ENCODE measurements at places on chromosomes 16 and 17.

DNA sequence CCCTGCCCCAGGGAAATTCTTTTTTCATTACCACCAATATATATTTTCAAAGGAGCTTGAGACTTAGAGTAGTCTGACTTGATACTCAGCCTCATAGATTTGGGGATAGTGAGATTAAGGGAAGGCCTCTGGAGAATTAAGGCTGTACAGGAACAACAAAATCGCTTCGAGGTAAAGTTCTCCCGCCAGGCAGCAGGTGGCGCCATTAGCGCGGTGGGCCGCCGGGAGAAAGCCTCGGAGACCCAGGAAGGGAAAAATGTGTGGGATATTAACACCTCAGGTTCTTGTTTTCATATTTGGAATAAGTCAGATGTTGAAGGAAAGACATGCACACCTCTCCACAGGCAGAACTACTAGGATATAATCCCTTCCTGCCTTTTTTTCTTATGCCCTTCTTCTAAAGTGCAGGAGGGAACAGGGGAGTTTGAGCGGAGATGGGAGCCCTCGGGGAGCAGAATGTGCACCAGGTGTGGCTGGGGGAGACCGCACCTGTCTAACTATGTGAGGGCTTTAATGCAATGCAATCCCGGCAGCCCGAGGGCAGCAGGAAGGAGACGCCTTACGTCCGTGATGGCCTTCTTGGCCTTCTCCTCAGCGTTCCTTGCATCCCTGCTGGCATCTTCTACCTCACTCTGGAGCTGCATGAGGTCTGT, 25.9 kb downstream of the MYH3 start:
- no peak for DNase-seq

GRCh38 chr17:42521036-42521435, 15.0 kb upstream of the NAGLU start:
- no peak for DNase-seq

GRCh38 chr16:81436386-81436785, 8.2 kb upstream of the CMIP start:
- no peak for DNase-seq

DNA sequence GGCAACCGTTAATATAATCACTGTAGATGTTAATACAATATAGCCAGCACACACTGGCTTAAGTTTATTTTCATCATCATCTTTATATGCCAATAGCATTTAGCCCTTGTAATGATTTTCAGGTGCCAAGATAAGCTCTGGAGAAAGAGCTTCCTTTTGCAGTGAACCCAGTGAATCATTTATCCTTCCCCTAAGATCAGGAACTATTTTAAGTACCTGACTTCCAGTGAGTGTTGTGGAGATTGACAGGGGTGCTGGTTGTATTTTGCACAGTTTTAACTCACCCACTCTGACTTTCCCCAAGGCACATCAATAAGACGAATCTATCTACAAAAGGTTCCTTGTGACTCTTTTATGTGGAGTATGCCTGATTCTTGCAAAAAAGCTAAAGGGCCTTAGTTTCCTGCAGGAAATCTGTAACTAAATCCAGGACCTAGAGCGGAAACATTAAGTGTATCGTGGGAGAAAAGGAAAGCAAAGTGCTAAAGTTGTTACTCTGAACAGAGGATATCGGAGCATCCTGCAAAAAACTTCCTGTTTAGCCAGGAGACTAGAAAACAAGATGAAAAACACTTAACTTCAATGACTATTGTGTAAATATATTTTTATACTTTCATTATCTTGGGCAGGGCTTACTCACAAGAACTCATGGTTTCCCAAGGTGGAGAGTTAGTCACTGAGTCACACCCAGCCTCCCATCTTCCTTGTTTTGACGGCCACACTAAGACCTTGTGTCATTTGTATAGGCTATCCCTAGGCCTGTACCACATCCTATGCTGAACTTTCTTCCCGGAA, 183.6 kb downstream of the MAP2K6 start:
- no peak for DNase-seq

DNA sequence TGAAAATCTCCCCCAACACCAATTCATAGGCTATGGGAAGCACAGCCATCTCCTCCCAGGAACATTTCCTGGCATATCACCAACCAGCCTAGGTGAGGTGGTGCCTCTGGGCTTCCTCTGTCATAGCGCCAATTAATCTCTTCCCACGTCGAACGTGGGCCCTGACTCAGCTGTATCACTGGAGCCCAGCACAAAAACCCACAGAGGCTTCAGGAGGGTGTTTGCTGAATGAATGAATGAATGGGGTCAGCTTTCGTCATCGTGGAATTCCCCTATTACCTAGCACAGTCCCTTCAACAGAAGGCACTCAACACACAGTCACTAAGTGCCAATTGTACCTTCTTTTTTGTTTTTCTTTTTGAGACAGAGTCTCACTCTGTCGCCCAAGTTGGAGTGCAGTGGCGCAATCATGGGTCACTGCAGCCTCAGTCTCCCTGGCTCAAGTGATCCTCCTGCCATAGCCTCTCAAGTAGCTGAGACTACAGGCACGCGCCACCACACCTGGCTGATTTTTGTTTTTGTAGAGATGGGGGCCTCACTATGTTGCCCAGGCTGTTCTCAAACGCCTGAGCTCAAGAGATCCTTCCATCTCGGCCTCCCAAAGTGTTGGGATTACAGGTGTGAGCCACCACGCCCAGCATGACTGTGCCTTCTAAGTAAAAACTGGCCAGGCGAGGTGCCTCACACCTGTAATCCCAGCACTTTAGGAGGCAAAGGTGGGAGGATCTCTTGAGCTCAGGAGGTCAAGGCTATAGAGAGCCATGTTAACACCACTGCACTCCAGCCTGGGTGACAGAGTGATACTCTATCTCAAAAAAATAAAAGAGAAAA, 4.1 kb downstream of the ZNF688 start:
- no peak for DNase-seq

GRCh38 chr17:74960570-74961342, 11.8 kb downstream of the HID1 start:
- DNase-seq: no peak

GRCh38 chr16:617855-618254, 12.9 kb upstream of the WFIKKN1 start:
- no peak for DNase-seq

GRCh38 chr17:17033466-17033865, 8.8 kb upstream of the MPRIP start:
- no peak for DNase-seq

GRCh38 chr16:46789499-46790414, 41.2 kb downstream of the C16orf87 start:
- peak; percentile 21 for DNase-seq
